Thoracic aorta (tissue), 2 donors: ENCODE measurements at places on chromosomes 5 and 9. TPM values are rescaled to one million over a fixed set of nuclear protein-coding genes. Genes with fewer than 3 reads are reported as not detected.

The SLC6A19 gene
- total RNA-seq = not detected

The LHX6 gene
- 6.5 TPM for total RNA-seq

The ZNF462 gene
- total RNA-seq = 12.3 TPM

The THBS4 gene
- total RNA-seq = 7.2 TPM

The PHF24 gene
- total RNA-seq = 0.27 TPM

The CCIN gene
- total RNA-seq = 1.6 TPM

The SHB gene
- 57.9 TPM for total RNA-seq

The ABO gene
- 0.21 TPM for total RNA-seq
